ENCODE measurements at places on chromosomes 7 and 10.

DNA sequence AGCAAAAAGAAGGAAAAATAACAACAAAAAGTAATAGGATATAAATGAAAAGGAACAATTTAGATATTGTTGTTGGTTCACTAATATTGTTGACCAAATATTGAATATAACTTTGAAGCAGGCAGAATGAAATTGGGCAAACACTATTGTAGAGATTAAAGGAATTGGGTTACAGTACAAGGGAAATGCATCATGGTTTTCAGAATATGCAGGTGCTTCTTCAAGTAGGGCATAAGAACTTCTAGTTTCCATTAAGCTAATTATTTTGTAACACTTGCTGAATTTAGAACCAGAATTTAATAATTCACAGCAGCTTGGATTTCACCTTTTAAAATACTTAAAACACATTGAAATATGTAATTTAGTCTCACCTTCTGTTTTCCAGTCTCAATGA, 36.5 kb downstream of the RPA3 start:
- no peak for DNase-seq

GRCh38 chr10:130341356-130341755, 205.2 kb downstream of the GLRX3 start:
- DNase-seq: no peak

DNA sequence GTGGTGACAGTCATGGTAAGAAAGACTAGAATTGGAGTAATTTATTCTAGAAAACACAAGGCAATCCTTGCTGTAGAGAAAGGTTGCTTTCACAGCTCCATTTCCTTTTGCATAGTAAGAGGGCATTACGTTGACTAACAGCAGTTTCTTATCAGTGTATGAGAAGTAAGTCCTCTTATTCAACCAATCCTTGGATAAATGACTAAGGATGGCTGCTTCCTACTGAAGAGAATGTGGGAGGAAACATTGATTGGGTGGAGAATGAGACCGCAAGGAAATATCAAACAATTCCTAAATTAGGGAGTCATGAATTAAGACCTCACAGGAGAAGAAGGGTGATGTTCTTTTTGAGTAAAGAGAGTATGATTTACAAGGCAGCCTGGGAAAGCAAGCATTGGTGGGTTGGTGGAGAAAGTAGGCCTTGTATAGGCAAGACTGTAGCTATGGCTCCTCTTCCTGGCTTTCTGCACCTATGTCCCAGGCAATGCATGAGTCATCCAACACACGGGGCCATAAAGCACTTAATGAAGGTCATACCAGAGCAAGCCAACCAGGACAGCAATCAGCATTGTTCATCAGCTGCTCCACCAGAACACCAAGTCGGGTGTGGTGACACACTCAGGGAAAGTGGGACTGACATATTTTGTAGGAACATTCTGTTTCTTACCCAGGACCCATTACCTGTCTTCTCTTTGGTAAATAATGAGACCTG, 5.6 kb downstream of the MGAM start:
- DNase-seq: no peak

DNA sequence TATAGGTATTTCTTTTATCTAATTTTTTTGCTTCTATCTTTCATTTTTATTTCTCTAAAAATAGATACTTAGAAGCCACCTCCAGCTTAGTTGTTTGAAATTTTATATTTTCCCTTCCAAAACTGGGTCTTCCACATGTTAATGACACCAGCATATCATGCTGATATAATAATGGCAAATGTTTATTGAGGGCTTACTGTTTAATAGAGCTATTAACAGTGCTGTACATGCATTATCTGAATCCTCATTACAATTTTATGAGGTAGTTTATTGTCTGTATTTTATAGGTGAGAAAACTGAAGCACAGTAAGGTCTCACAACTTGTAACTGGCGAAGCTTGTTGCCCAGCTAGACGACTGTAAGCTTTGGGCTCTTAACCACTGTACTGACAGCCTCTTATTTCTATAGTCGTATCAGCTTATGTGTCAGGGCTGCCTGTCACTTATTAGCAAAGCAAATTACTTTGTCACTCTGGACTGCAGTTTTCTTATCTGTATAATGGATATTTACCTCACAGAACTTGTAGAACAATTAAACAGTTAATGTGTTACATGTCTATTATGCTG, 51.2 kb downstream of the ANKIB1 start:
- no peak for DNase-seq

- DNase-seq: no peak
Observed at GRCh38 chr7:505171-505570, 14.5 kb downstream of the PDGFA start.

DNA sequence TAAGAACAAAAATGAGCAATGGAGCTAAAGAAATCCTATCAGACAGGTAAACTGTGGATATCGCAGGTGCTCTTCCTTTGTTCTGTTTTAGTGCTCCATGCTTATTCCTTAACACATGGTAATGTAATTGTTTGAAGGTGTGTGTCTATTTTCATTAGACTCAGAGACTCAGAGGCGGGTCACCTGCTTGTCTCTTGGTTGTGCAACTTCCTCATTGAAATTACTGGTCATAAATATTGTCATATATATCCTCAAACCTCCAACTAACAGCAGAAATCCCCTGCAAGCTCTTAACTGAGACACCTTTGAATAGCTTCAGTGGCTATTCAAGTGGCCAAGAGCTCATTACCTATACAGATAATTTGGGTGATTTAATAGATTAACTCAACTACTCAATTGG, 177.2 kb downstream of the PTN start:
- DNase-seq: no peak

GRCh38 chr7:95686109-95686508, 86.2 kb upstream of the DYNC1I1 start:
- no peak for DNase-seq

DNA sequence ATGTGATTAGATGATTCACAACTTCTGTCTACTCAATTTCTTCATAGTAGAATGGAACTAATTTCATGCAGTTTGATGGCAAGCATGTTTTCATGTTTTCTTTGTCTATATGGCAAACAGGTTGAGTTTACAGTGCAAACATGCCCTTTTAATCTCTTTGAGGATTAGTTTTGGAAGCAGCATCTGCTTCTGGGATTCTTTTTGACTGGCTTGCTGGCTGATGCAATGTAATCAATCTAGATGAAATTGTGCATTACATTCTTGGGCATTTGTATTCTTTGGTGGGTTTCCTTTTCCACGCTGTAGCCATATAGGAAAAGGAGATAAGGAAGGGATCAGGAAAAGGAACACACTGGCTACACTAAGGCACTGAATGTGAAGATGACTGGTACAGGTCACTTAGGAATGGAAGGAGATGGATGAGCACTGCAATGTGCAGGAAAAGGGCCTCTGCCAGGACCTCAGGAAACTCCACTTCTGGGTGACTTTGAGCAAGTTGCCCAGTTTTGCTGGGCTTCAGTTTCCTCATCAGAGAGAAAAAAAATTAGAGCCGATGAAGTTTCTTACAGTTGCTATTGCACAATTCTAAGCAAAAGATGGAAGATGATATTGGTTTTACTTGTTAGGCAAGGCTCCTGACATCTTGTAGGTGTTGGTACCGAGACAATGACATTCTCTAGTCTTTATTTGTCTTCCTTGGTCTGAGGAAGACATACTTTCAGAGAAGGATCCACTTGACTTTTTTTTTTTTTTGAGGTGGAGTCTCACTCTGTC, 269.1 kb downstream of the SUGCT start:
- DNase-seq: no peak

- DNase-seq: no peak
Observed at GRCh38 chr7:53351681-53352080, 316.2 kb downstream of the POM121L12 start.

DNA sequence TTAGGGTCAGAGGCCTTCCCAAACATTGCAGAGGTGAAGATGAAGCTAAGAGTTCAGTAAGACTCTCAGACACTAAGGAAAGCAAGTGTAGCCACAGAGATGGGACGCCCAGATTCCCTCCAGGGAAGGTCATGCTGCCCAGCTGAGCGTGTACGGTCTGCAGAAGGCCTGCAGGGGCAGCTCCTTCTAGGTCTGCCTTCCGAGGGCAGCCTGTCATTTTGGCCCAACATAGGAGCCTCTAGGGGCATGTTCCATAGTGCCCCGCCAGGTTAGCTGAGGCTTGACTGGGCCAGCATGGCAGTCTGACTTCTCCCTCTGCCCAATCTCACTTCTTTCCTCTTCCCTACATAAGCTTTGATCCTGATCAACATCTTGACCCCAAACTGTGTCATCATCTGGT, 130.7 kb downstream of the PIP4K2A start:
- DNase-seq: no peak

DNA sequence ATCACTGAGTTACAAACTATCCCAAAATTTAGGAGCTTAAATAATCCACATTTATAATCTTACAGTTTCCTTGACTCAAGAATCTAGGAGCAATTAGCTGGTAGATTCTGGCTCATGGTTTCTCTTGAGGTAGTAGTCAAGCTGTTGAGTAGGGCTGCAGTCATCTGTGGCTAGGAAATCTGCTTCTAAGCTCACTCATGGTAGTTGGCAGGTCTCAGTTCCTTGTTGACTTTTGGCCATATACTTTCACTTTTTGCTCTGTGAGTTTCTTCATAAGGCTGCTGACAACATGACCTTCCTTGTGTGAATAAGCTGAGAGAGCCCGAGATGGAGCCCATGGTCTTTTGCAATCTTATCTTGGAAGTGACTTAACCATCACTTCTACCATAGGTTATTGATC, 10.8 kb upstream of the ETV1 start:
- no peak for DNase-seq

DNA sequence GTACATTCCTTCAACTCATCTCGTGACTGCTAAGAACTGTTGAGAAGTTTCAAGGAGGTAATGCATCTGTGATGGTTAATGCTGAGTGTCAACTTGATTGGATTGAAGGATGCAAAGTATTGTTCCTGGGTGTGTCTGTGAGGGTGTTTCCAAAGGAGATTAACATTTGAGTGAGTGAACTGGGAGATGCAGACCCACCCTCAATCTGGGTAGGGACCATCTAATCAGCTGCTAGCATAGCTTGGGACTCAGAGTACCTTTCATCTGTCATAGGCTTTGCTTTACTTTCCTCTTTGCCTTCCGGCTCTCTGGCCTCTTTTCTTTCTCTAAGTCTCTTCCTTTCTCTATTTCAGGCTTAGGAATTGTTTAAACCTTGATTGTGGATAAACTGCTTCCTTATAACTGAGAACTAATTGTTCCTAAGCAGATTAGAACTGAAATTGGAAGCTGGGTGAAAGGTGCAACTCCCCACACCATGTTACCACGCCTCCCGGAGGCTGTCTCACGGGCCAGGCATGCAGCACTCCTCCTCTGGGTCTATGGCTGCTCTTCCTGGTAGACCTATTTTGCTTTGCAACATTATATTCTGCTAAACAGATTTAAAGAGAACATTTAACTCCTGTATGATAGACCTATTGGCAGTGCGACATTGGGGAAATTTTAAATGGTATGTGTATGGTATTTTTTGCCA, 298.2 kb downstream of the CCSER2 start:
- DNase-seq: no peak

DNA sequence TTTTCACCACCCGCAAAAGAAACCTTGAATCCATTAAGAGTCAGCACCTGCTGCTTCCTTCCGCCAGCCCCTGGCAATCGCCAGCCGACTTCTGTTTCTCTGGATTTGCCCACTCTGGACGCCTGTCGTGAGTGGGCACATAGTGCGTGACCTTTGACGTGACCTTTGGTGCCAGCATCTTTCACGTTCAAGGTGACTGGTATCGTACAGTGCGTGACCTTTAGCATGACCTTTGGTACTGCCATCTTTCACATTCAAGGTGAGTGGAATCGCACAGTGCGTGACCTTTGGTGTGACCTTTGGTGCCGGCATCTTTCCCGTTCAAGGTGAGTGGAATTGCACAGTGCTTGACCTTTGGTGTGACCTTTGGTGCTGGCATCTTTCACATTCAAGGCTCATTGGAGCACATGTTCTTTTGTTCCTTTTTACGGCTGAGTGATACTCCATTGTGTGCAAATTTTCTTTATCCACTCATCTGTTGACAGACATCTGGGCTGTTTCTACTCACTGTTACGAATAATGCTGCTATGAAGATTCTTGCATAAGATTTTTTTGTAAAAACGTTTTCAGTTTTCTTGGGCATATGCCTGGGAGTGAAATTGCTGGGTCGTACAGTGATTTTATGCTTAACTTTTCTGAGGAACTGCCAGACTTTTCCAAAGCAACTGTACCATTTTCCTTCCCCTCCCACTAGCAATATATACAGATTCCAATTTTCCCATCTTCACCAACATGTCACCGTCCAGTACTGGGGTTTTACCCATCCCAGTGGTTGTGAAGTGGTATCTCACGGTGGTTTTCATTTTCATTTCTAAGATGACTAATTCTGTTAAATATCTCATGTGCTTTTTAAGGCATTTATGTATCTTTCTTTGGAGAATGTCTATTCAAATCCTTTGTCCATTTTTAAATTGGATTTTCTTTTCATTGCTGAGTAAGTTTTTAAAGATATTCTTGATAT, 145.3 kb downstream of the DIP2C start:
- DNase-seq: no peak

DNA sequence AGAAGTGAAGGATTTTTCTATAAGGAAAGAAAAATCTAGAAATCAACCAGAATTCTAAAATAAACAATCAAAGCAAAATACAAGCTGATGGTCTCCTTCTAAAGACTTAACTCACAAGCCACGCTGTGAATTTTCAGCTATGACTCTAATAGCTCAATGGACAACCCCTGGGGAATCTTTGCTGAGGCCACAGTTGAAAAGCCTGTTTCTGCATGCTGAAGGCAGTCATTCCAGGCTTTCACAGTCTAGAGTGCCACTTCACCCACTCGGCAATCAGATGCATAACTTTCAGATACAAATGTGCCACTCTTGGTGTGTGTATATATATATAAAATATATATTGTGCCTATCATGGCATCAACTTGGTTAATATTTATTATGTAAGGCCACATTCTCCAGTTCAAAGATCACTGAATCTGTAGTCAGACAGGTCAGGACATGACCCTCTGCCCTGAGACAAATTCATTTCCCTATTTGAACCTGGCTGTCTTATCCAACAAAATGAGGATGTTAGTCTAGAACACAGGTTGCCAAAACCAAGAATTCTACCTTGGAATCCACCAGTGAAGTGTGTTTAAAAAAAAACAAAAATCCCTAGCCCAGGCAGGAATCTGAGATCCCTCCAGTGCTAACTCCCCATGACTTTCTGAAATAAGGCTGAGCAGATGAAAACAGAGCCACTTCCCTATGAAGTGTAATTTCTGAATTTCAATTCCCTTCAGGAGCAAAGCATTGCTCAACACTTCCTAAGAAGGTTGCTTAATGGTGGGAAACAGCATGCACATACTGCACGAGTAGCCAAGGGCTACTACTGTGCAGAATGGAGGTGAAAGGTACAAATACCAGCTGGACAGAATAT, 9.9 kb downstream of the LIPA start:
- DNase-seq: no peak

- DNase-seq: no peak
Observed at GRCh38 chr10:119330342-119330741, 123.0 kb downstream of the GRK5 start.

Measured in activated CD4-positive, CD25-positive, alpha-beta regulatory T cell treated with anti-CD3 and anti-CD28 coated beads, Interleukin-2, amount 50 U/mL, for 72 hours (primary cell).